ENCODE measurements at places on chromosomes 1 and 21.

- DNase-seq, result no peak
These were observed 157.1 kb upstream of the NRIP1 start for GRCh38 chr21:15221799-15222386.

GRCh38 chr1:81613803-81614202 is 186.9 kb upstream of the ADGRL2 start:
- DNase-seq, result no peak

DNA sequence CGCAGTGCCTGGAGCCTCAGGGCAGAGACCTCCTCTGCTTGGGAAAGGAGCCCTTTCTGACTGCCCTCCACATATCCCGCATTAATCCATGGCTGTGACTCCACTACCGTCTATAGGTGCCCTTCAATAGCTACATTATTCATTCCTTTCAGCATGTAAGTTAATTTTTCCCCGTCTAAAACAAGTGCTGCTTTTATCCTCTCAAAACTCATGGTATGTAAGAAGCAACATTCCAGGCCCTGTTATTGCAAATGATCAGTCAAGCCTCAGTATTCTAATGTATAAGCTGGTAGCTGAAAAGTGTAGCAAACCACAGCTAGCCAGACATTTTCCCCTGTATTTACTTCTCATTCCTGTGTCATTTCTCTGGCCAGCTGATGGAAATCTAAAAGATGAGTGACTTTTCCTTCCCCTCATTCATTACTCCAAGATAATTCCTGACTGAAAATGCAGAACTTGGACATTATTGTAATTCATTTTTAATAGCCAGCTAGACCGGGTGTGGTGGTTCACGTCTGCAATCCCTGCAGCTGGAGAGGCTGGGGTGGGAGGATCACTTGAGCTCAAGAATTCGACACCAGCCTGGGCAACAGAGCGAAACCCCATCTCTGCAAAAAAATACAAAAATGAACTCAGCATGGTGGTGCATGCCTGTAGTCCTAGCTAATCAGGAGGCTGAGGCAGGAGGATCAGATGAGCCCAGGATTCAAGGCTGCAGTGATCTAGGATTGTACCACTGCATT is 88.5 kb upstream of the SOD1 start:
- DNase-seq, result no peak

DNA sequence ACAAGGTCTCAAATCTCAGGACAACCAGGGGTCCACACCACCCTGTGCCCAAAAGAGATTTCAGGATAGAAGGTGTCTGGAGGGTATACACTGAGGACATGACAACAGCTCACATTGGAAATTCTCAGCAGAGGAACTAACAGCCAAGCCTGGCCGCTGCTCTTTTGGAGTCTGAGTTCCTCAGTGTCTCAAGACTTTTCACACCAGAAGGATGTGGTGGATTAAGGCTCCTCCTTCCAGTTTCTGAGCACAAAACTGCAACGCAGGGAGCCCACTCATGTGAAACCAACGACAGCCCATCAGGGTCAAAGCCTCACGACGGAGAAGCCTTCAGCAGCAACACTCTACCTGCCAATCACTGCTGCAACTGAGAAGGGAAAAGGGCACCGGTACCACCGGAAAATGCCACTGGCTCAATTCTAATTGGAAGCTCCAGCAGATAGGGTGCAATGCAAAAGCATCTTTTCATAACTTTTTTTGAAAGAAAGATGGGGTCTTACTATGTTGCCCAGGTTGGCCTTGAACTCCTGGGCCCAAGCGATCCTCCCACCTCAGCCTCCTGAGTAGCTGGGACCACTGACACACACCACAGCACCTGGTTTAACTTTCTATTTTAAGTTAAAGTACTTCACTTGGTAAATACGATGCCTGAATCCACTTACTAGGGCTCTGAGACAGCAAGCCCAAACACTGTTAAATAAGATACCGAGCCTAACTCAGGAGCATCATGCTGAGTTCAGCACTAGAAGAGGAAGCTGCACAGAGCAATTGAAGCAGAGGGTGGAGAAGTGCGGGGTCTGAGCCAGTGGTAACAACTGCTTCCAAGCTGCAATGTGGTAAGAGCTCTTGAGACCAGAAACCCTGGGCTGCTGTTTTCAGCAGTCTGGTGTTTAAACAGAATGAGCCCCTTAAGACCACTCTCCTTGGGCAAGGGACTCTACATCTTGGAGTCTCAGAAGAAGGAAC is 7.8 kb downstream of the CAPZB start:
- DNase-seq, result no peak

GRCh38 chr21:30831194-30831765 is 1.7 kb upstream of the KRTAP7-1 start:
- no peak for DNase-seq

- DNase-seq, result no peak
These were observed 36.4 kb upstream of the ETS2 start for GRCh38 chr21:38769191-38769780.

DNA sequence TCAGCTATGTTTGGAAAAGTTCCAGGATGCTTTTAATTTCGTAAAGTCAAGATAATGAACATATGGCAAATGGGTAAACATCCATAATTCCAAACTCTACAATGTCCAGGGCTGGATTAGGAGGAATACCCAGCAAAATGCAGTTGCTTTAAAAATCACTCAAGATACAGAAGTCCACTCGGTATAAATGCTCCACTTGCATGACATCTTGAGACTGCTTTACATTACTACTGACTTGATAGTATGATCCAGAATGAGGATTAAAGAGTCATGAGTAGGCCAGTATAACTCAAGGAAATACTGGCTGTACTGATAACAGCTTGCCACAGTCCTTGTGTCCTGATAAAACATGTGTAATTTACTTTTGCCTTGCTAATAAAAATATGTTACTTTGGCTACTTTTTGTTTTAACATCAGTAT is 58.3 kb upstream of the ANGPTL3 start:
- no peak for DNase-seq

GRCh38 chr1:3105167-3105863 is 36.3 kb downstream of the PRDM16 start:
- DNase-seq, result no peak
